ENCODE measurements at places on chromosomes 5 and 9.

- no peak for DNase-seq
Observed at GRCh38 chr5:166338801-166339200, 1952.6 kb upstream of the WWC1 start.

GRCh38 chr5:15528476-15528875 lies 28.5 kb downstream of the FBXL7 start:
- no peak for DNase-seq

DNA sequence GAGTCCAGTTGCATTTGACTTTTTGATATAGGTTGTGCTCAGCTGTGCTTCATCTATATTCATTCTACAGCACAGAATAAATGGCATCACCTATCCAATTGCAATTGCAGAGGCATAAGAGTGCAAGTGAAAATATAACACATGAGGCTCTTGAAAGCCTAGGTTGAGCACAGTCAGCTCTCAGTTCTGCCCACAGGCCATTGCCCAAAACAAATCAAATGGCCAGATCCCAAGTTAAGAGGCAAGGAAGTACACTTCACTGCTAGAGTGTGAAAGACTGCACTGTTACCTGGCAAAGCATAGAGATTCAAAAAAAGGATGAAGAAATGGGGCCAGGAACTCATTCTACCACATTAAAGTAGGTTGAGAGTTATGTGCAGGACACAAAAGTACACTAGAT lies 305.5 kb upstream of the SEMA6A start:
- no peak for DNase-seq

DNA sequence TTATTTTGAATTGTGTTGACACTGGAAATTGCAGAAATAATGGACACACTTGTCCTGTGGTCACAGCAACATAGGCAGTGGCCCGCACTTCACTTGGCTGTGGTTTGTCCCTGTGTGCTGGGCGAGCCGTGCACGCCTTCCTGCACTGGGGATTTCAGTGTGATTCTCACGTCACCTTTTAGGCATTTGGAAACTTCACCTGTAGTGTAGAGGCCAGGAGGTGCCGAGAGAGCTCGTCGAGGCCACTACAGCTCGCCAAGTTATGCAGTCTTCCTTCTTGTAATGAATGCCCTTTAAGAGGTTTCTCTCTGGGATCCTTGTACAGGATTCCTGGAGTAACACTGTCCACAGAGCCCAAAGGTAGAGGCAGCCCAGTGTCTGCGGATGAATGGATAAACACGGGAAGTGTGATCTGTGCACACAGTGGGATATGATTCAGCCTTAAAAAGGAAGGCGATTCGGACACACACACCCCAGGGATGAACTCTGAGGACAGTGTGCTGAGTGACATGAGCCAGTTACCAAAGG lies 14.7 kb downstream of the TRAF2 start:
- no peak for DNase-seq

DNA sequence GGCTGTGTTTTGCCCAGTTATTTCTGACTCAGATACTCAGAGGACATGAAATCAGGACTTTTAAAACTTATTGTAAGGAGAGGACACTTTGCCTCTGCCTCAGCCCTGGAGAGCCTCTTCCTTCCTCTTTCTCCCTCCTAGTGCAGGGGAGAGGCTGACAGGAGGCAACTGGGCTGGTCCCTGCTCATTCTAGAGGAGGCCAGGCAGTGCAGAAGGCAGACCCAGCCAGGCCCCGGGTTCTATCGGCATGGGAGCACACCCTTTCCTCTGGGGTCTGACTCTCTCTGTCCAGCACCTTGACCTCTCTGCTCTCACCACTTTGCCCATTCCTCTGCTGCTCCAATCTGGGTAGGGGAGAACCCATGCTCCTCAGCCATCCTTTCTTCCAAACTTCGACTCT lies 16.0 kb upstream of the SMIM32 start:
- no peak for DNase-seq

- no peak for DNase-seq
Observed at GRCh38 chr5:32639943-32640342, 54.6 kb downstream of the SUB1 start.

GRCh38 chr5:160441311-160441781 lies 19.7 kb downstream of the PTTG1 start:
- no peak for DNase-seq

DNA sequence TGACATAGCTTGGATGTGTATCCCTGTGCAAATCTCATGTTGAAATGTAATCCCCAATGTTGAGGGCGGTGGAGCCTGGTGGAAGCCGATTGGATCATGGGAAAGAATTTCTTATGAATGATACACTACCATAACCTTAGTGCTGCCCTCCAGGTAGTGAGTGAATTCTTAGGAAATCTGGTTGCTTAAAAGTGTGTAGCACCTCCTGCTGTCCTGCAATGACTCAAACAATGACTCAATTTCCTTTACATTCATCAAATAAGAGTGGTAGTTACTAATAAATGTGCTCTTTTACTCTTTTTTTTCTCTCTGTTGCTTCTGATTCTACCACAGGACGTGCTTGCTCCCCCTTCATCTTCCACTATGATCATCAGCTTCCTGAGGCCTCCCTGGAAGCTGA lies 1696.0 kb upstream of the CDH9 start:
- no peak for DNase-seq

- no peak for DNase-seq
Observed at GRCh38 chr5:139126711-139127111, 71.5 kb downstream of the SIL1 start.

DNA sequence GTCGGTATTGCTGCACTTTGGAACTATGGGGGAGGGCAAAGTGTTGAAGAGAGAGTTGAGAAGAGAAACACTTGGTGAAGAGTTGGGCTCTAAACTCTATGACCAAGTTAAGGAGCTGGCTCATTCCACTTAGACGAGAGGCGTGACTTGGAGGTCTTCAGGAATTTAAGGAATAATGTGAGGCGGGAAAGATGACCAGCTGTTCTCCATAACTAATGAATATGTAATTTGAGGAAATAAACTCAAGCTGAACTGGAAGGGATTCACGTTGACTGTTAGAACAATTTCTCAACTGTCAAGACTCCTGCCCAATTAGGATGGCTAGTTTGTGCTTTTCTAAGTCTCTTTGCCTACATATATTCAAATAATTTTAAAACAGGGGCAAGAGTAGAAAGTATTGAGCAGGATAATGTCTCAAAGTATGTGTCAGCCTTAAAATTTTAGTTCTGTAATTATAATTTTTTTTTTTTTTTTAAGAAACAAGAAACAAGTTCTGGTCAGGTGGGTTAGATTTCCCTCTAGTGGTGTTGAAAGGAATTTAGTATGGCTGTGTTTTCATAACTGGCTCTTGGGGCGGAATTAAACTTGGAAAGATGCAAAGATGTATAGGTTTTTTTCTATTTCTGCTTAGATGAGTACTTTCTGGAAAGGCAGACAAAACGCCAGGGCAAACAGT lies 33.4 kb downstream of the TMEM252 start:
- peak; percentile 26 for DNase-seq

GRCh38 chr9:36358486-36358885 lies 41.6 kb downstream of the RNF38 start:
- no peak for DNase-seq

DNA sequence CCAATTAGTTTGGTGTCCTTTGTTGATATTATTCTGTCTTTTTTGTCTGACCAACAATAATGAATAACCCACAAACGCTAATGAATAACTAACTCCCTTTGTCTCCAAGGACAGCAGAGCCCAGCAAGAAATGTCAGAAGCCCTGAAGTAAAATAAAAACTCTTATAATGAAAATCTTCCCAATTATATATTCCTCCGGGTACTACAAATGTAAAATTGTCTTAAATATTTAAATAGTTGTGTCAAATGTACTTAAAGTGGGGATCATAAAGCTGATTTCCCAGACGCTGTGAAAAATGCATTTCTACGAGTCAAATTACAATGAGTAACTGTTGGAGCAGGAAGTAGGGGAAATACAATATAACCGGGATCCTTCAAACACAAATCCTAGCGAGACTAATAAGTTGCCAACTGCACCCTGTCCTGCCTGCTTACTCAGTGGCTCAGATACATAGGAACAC lies 22.3 kb downstream of the GLIS3 start:
- DNase-seq: no peak

GRCh38 chr5:173633304-173633703 lies 16.9 kb upstream of the BOD1 start:
- no peak for DNase-seq

- DNase-seq: no peak
Observed at GRCh38 chr9:104675611-104676010, 18.7 kb upstream of the OR13D1 start.

DNA sequence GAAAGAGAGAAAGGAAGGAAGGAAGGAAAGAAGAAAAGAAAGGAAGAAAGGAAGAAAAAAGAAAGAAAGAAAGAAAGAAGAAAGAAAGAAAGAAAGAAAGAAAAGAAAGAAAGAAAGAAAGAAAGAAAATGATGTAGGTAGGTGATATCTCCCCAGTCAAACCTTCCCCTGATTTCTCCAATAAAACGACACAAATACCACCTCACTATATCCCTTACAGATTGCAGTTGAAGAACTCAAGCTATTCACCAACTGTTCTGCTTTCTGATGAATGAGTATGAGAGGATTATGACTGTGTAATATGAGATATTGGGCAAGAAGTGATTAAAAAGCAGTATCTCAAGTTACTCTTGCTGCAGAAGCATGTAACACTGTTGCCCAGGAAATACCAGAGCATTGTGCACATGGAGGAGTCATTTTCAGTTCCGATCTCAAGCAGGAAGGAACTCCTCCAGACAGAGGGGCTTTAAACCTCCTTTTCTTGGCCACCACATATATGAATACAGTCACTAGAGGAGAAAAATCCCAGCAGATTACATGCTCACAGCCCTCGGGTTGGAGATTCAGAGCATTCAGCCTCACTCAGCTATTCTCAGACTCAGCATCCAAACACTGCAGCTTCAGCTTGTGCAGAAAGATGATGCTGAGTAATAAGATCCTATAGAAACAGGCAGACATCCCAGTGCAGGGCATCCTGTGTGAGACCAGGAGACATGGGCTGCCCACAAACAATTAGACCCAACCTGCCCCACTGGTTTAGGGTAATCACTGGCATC lies 61.4 kb downstream of the UGCG start:
- no peak for DNase-seq

DNA sequence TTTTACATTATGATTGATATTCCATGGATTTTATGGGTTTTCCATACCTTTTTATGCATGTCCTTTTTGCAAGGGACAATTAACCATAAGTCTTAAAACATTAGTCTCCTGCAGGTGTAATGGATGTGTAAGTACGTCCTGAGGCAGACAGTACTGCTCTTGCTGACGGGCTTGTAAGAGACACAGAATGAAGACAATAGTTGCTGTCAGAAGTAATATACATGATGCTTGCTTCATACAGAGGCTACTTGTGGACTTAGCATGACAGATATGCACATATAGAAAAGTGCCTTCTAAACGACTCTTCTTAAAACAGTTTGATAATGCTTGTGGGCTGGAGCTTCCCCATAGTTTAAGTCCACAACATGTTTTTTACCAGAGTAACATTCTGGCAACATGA lies 182.7 kb downstream of the SPATA31D1 start:
- no peak for DNase-seq

GRCh38 chr5:123156577-123157296 lies 67.7 kb downstream of the PRDM6 start:
- DNase-seq: no peak

DNA sequence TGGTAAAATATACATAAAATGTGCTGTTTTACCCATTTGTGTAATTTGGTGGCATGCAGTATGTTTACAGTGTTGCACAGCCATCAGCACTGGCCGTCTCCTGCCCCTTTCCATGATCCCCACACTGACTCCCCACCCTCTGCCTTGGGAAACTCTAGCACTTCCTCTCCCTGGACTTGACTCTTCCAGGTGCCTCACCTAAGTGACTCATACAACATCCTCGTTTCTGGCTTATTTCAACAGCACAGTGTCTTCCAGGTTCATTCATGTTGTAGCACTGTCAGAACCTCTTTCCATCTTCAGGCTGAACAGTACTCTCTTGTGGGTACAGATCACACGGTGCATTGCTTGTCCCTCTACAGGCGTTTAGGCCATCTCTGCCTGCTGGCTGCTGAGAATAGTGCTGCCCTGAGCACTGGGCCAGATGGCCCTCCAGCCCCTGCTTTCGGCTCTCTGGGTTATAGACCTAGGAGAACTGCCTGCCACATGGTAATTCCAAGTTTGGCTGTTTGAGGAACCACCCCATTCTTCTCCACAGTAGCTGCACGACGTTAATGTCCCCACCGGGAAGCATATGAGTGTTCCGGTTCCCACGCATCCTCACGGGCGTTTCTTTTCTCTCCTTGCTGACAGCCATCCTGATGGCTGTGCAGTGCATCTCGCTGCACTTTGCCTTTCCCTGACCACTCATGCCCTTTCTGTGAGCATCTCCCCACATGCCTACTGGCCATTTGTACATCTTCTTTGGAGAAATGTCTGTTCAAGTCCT lies 211.8 kb downstream of the FANCC start:
- DNase-seq: no peak

GRCh38 chr5:18000744-18001143 lies 366.5 kb downstream of the TAF11L14 start:
- peak; percentile 7 for DNase-seq

- peak; percentile 19 for DNase-seq
Observed at GRCh38 chr5:87048156-87048555, 219.5 kb upstream of the RASA1 start.

DNA sequence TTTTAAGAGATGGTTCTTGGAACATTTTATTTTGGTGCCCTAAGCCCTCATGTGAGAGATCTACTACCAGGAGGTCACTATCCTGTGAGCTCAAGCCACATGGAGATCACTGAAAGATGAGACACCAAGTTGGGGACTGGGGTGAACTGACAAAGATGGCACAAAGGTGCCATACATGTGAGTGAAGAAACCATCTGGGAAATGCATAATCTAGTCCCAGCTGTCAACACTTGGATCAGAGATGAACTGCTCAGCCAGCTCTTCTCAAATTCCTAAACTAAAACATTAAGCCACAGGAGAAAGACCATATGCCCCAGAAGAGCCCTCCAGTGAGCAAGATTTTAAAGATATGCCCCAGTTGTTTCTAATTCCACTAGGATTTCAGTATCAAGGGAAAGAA lies 22.2 kb upstream of the MYOT start:
- DNase-seq: no peak

- no peak for DNase-seq
Observed at GRCh38 chr9:126684345-126684744, 70.6 kb downstream of the LMX1B start.

GRCh38 chr9:14418301-14418940 lies 104.5 kb upstream of the NFIB start:
- no peak for DNase-seq

GRCh38 chr5:124402144-124402581 lies 344.3 kb downstream of the ZNF608 start:
- DNase-seq: no peak

- DNase-seq: no peak
Observed at GRCh38 chr5:155844542-155844941, 482.4 kb upstream of the SGCD start.
